ENCODE measurements at places on chromosomes 16 and 17.

GRCh38 chr17:81434072-81434471 is 38.8 kb downstream of the BAHCC1 start:
- DNase-seq: no peak

DNA sequence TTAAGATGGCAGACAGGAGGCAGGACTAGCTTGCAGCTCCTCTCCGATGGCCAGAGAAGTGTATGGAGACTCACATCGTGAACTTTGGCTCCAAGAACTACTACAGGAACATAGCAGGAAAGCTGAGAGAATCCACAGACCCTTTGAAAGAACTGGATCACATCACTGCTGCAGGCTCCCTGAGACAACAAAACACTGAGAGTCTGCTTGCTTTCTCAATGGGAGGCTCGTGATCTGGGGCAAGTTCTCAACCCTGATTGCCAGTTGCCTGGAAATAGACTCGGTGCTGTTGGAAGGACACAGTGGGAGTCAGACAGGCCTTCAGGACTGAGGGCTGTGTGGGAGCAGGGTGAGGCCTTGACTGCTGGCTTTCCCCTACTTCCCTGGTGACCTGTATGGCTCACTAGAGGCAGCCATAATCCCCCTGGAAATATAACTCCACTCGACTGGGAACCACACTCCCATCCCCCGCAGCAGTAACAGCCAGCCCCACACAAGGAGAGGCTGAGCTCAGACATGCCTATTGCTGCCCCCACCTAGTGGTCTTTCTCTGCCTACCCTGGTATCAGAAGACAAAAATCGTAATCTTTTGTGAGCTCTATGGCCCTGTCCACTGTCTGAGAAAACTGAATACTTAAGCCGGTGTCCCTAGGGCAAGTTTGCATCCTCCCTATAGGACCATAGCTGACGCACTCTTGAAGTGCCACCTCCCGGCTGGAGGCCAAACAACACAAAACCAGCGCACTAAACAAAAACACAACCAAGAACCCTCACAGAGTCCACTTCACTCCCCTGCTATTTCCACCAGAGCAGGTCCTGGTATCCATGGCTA is 238.4 kb downstream of the CEP112 start:
- DNase-seq: no peak

- DNase-seq: no peak
Observed at GRCh38 chr17:80132906-80133625, 13.9 kb downstream of the EIF4A3 start.

DNA sequence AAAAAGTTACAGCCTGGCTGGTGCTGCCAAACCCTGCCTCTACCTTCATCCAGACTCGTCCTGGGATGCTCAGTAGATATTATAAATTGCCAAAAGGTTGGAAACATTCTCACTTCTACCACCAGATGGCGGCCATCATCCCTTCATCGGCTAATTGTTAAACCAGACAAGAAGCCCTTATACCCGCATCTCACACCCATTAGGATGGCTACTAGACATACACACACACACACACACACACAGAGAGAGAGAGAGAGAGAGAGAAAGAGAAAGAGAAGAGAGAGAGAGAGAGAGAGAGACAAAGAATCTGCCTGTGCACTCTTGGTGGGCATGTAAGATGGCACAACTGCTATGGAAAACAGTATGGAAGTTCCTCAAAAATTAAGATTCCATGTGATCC is 15.0 kb upstream of the SCIMP start:
- peak; percentile 47 for DNase-seq

DNA sequence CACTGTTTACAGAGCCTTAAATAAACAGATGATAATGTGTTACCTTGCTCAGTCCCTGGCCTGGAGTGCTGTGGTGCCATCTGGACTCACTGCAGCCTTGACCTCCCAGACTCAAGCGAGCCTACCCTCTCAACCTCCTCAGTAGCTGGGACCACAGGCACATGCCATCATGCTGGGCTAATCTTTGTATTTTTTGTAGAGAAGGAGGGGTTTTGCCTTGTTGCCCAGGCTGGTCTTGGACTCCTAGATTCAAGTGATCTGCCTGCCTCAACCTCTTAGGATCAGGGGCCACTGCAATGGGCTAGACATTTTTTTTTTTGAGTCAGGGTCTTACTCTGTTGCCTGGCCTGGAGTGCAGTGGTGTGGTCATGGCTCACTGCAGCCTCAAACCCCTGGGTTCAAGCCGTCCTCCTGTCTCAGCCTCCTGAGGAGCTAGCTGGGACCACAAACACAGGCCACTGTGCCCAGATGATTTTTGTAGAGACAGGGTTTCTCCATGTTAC is 5.0 kb upstream of the NAGLU start:
- DNase-seq: no peak

GRCh38 chr16:55118701-55119260 is 188.1 kb downstream of the IRX5 start:
- DNase-seq: no peak

- DNase-seq: no peak
Observed at GRCh38 chr16:80746231-80746630, 58.2 kb downstream of the CDYL2 start.

DNA sequence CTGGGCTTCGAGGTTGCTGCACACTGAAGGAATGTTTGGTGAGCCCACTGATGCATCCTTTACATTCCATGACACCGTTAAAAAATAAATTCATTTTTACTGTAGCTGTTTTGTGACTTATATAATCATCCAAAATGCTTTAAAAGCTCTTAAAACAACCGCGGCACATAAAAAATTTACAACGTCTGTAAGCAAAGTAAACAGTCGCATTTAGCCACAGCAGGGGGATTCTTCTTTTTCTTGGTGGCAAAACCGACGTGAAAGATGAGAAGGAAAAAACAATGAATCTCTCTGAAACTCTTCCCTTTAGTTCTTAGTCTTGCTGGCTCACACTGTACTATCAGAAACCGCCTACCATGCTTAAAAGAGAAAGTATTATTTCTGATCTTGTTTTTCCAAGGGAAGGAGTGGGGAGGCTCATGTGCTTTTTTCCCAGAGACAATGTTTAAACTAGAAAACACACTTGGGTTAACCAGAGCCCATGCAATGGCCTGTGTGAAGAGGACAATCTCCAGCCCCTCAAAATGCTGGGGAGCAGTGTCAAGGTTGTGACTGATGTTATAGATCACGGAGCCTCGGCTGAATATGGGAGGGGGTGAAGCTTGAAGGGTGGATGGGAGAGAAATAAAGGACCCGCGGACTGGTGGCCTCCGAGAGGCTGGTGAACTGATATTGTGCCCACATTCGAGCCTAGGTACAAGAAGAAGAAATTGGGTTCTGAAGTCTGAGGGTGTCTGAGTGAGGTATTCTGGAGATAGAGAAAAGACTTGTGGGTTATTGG is 91.1 kb downstream of the IRF8 start:
- DNase-seq: no peak

DNA sequence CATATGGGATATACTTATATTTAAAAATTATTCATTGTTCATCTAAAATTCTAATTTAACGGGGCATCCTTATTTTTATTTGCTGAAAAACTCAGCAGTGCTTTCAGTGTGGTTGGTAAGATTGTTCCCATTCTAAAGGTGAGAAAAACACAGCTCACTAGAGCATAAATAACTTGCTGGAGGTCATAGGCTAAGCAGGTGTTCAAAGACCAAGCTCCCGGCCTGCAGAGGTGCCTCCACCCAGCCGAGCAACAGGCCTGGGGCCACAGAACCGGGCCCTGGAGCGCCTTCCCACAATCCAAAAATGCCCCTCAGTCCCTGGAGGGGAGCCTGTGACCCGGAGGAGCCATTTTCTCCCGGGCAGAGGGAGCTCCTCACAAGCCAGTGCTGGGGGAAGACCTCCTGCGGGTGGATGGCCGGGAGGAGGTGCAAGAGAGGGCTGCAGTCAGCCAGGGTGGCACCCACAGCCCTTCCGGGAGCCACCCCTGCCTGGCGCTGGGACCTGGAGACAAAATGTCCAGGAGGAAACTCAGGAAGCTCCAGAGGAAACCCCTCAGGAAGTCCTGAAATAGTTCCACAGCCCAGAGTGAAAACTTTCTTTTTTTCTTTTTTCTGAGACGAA is 14.7 kb downstream of the ABR start:
- no peak for DNase-seq

DNA sequence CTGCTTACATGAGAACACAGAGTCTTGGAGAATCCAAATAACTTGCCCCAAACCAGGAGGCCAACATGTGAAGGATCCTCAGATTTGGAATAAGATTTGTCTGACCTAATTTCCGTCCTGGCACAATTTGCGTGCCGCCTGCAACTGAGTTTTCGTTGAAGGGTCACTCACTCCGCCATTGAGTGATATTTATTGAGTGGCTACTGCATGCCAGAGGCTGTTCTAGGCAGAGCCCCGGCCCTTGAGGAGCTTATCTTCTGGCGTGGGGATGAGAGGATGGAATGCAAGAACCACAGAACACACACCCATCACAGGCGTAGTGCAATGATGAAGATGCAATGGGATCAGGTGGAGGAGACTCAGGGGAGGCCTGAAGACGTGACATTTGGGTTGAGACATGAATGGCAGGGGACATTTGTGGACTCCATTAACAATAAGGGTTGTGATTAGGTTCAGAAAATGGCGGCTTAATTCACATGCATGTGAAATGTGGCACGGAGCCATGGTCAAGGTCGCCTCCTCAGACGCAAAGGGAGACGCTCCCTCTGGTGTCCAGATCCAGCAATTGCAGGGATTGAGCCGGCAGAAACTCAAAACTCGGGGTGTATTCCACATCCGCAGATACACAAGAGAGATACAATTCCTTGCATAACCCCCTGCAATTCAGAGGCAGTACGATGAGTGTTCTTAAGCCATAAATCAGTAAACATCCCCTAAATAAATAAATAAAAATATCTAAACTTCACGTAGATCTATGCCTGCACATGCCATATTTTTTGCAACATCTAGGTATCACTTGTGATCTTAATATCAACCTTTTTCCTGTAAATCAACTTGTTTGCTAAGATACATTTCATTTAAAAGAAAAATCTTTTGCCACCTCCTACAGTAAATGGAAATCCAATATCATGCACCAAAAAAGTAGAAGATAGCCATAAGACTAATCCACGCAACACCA is 57.9 kb upstream of the CACNG4 start:
- peak; percentile 39 for DNase-seq

DNA sequence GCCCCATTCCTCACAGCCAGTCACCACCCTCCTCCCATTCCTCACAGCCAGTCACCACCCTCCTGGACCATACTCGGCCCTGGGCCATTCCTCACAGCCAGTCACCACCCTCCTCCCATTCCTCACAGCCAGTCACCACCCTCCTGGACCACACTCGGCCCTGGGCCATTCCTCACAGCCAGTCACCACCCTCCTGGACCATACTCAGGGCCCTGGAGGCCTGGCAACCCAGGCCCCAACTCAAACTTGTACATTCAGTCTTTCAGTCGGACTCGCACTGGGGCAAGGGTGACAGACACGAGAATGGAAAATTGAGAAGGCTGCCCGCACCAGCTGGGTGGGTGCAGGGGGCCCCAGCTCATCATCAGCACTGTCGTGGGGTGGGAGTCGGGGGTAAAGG is 30.4 kb upstream of the FOXK2 start:
- no peak for DNase-seq

- DNase-seq: no peak
Observed at GRCh38 chr17:76593384-76593826, 7.7 kb upstream of the ST6GALNAC2 start.

GRCh38 chr17:29698019-29698777 is 75.5 kb upstream of the CORO6 start:
- no peak for DNase-seq

- no peak for DNase-seq
Observed at GRCh38 chr17:22310717-22311686, 618.7 kb downstream of the KCNJ18 start.

DNA sequence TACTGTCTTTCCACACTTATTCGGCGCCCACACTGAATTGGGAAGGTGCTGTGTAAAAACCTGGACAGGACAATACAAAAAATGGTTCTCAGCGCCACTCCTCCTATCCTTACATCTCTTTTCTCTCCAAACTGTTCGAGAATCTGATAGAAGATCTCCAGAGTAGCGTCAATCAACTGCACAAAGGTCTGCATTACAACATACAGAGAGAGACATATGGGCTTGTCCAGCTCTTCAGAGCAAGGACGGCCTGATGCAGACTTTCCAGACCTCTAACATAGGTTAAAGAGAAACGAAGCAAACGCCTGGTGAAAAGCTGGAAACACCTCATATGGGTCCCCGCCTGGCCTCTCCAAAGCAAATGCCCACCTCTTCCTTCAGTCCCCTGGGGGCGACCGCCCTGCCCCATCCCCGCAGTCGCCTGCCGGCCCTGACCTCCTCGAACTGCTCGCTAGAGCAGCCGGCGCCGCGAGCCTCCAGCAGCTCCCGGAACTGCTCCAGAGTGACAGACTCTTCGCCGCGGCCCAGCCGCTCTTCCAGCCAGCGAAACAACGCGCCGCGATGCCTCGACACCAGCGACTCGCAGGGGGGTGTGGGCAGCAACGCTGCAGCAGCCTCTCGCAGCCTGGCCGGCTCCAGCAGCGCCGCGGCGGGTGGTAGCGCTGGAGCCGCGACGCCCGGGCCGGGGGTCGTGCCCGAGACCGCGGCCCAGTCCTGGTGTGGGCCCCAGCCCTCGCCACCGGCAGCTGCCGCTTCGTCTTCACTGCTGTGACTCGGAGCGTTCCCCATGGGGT is 526 bp downstream of the ZZEF1 start:
- DNase-seq: peak; percentile 6

DNA sequence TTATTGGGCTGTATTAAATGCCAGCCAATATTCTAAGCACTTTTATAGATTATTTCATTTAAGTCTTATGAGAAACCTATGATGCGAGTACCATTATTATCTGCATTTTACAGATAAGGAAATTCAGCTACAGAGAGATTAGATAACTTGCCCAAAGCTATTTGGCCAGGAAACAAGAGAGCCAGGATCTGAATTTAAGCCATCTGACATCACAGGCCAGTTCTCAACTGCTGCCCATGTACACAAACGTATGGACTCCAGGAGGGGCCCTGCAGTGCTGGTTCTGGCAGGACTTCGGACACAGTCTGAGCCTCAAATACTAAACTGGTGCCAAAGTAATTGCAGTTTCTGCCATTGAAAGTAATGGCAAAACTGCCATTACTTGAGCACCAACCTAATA is 40.2 kb downstream of the CPPED1 start:
- DNase-seq: no peak

- DNase-seq: no peak
Observed at GRCh38 chr16:68359398-68360191, 48.8 kb downstream of the PRMT7 start.

GRCh38 chr16:72832621-72833248 is 215.2 kb downstream of the ZFHX3 start:
- peak; percentile 25 for DNase-seq

DNA sequence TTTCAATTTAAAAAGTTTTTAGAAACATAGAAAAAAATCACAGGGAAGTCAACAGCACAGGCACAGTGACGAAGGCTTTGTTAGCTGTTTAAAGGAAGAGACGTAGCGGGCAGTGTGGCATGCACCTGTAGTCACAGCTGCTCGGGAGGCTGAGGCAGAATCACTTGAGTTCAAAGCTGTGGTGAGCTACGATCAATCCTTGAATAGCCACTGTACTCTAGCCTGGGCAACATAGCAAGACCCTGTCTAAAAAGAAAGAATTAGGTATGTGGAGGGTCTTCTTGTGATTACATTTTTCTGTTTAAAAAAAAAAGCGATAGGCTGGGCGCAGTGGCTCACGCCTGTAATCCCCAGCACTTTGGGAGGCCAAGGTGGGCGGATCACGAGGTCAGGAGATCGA is 50.1 kb downstream of the FOXK2 start:
- DNase-seq: no peak

Data from stimulated activated CD4-positive, alpha-beta T cell treated with anti-CD3 and anti-CD28 coated beads, Interleukin-2, amount 100 ng/mL, for 4 hours (primary cell).